Natural killer cell (primary cell): ENCODE measurements at places on chromosomes 3 and 15.

DNA sequence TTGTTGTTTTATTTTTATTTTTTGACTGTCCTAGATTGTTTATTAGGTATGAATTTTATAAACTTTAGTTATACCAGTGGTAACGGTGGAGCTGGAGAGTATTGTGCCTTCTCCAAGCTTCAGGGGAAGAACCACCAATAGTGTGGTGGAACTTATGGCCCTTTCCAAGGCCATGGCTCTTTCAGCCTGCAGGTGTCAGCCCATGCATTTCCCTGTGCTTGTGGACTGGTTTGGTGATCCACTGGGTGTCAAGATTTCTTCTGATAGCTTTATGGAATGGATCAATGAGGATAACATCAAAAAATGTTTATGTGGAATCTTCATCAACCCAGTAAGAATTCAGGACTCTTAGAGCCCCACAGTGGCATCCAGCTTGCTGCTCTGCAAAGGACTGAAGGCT lies 19.2 kb upstream of the SCAMP5 start:
- DNase-seq, result no peak

DNA sequence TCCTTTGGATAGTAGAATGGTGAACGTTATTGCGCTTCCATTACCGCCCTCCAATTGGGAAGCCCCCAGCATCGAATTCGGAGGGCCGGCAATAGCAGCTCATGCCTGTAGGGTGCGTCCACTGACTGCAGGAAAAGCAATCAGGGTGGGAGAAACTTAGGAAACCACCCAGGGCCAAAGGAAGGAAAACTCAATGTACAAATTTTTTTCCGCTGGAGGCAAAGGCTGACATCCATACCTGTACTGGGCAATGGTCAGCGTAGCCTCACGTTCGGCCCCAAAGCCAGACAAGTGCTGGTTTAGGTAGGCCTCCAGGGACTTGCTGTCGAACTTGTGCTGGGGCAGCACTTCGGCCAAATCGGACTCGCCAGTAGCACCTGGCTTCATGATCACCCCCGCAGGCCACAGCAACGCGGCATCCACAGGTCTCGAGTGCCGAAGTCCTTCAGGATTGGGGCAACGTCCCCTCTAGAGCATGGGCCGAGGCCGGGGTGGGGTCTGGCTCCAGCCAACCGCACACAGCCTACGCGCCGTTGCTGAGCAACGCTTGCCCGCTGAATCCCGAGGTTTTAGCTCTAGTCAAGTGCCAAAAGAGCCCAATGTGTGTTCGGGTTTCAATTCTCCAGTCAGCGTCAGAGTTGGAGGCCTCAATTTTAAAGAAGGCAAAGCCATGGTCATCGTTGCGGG lies at the start of gene ACAD11:
Gene ACAD11, minus strand, starts transcription at position 445 of the 687 bp plus-strand sequence. Its CDS starts 58 bp downstream, at position 387.
- peak; percentile 59 for DNase-seq

DNA sequence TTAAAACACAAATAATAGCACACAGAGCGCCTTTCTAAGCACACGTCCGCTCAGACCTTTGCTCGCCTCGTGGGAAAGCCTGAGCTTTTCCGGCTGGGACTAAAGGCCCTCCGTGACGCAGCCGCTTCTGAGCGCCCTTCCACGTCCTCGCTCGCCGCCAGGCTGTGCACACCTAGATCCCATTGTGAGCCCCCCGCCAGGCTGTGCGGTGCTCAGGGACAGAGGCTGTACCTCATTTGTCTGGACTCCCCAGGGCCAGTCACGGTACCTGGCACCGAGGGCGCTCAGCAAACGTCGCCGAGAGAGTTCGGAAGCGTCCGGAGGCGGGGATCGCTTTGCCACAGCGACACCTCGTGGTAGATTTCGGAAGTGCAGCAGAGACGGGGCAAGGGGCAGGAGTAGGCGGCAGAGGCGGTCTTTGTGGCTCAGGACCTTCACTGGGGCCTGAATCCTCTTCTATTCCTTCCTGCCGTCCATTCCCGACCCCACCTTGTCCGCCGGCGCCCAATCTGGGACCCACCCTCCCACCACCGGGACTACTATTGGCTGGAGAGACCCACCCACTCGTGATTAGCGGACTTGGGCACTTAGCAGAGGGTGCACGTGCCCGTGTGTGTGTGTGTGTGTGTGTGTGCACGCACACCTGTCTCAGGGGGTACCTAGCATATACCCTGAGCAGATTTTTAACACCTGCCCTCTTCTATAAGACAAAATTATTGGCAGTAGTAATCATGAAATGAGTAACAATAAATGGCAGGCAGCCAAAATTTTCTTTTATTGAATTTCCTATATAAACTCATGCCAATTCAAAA lies 65.6 kb downstream of the RHCG start:
- peak; percentile 90 for DNase-seq

GRCh38 chr15:98938105-98938417 lies 69.5 kb downstream of the PGPEP1L start:
- DNase-seq, result no peak
